Endothelial cell (in vitro differentiated cells): ENCODE measurements at places on chromosomes 7 and 10.

- DNase-seq, result no peak
These were observed 15.1 kb downstream of the FBXL13 start for GRCh38 chr7:103059471-103059870.

DNA sequence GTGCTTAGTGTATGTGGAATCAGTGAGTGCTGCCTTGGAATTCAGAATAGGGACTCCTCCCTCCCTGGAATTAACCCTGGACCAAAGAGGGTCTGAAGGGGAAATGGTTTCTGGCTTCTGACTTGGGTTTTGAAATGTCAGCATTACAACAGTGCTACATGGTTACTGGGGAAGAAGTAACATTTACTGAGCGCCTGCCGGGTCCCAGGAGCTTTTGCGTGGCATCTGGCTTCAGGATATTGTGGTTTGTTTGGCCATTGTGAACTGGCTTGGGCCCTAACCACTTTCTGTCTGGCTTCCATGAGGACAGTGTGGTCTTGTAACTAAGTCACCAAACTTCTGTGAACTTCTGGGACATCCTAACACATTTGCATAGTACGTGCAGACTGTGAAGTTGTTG is 21.3 kb downstream of the TSPAN15 start:
- no peak for DNase-seq

GRCh38 chr7:133436014-133436428 is 183.1 kb downstream of the EXOC4 start:
- DNase-seq, result no peak

DNA sequence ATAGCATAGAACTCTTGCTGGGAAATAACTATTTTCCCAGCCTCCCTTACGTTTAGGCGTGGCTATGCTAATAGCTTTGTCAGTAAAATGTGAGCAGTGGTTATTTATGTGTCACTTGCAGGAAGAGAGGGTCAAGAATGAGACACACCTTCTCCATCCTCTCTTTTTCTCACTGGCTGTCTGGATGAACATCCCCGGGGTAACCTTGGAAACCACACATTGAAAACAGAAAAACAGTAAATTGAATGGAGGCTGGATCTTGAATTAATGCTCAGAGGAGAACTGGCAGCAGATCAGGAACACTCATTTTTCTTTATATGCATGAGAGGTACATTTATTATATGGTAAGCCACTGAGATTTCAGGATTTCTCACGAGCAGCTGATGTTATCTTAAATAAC is 127.6 kb downstream of the DNAJB9 start:
- no peak for DNase-seq

DNA sequence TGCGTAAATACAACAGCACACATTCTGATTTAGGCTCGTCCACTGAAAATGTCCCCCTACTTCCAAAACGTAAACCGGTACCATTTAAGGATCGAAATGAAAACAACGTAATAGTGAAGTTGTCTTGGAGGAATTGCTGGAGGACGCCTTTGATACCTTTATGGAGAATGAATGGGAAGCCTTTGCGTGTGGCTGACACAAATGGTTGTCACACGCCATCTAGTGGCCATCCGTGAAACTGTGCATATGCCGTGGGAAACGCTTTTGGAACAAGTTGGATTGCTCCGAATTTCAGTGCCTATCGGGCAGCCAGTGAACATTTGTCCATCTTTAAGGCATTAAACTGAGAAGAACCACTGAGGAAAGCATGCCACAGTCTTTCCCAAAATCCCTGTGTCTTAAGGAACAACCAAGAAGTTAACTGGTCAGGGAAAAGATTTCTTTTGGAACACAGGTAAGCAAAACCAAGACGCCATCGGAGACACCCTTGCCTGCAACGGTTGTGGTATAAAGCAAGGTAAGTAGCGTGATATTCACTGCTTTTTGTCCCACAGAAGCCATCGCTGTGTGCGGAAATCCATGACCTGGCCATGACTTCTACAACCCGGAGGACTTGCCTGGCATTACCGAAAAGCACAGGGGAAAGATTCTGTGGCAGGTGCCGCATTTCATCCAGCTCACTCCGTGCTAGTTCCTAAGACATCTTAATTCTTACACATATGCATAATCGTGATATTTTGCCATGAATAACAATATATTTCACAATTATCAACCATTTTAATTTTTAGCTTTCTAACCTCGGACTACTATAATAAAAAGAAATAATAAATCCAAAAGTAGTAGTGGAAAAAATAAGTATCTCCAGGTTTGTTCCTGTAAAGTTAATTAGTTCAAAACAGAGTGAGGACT is 100.6 kb downstream of the FAM204A start:
- peak; percentile 80 for DNase-seq

DNA sequence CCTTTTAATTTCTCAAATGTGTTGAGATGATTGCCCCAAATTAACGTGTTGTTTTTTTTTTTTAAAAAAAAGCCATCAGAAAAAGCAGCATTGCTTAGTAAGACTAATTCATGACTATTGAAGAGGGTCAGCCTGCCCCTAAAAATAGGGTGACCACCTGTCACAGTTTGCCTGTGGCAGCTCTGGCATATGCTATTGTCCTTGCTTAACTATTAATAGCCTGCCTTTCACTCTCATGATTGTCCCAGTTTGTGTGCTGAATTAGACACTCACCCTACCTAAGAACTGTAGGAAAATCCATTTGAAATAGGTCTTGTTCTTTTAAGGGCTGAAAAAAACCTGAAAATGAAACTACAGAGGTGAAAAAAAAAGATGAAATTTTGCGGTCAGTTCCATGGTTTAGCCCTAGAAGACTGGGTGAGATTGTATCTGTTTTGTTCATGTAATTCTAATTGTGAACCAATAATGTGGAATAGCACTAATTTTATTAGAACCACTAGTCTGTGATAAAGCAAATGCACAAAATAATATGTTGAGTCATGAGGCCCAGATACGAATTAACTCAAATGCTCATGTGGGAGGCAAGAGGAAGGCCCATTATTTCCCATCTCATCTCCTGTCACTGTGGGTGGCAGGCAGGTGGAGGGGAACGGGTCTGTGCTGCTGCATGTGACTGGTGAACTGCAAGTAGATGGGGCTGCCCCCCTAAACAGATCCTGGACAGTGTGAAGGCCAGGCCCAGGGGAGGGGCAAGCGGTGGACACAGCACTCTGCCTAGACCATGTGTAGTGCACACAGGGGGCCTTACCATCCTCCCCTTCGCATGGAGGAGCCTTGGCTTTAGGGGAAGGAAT is 265.4 kb upstream of the NFE2L3 start:
- no peak for DNase-seq

- DNase-seq, result no peak
These were observed 110.6 kb downstream of the EMX2 start for GRCh38 chr10:117653170-117653515.

DNA sequence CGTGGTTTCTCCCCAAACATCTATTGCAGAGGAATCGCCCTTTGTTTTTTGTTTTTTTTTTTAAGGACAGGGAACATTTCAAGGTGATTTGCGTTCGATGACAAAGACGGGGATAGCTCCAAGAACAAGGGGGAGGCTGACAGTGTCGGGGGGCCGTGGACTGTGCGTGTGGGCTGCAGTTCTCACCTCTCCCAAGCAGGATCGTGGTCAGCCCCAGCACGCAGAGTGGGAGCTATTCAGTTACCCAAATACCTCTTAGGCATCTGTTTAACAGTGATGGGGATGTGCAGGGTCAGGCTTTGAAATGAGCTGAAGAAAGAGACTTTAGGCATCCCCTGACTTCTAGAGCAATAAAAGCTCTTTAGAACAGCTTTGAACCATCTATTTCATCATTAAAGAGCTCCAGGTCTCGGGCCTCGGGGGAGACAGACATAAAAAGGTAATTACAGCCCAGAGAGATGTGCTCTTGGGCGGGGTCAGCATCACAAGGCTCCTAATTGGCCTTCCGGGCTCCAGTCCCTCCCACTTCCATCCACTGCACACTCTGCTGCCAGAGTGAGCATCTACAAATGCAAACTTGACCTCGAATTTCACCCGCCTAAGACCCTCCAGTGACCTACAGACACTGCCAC is 97.3 kb downstream of the MYL10 start:
- no peak for DNase-seq

DNA sequence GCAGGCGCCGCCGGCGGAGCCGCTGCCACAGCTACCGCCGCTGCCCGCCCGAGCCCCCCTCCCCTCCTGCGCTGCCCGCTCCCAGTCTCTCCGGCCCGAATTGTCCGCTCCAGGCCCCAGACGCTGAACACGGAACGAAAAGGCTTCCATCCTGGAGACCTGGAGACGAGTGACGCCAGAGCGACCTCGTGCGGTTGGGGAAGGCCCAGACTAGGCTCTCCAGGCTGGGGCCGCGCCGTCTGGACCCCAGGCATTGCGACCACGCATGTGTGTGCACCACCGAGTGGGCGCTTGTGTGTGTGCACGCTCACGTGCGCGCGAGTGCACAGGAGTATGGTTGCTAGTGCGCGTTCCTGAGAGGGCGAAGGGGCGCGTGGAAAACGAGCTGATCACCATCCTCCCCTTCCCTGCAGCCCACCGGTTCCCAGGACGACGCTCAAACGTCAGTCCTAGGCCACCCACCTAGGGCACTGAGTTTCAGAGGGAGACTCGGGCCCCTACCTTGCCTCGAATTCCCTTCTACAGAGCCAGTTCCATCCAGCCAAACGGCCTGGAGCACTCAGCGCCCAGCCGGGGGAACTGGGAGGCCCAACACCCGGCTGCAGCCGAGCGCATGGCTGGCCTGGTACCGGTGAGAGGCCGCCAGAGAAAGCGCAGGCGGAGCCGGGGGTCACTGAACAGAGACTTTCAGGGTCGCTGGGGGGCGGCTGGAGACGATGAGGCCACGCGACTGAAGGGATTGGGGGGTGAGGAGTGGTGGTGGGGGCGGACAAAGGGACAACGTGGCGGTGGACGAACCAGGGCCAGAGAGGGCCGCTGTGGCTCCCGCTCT is 11.6 kb downstream of the LBX1 start:
- DNase-seq, result peak; percentile 83

- no peak for DNase-seq
These were observed 175.4 kb downstream of the MGMT start for GRCh38 chr10:129642427-129642826.

GRCh38 chr10:71840958-71841335 is 10.1 kb downstream of the PSAP start:
- no peak for DNase-seq

DNA sequence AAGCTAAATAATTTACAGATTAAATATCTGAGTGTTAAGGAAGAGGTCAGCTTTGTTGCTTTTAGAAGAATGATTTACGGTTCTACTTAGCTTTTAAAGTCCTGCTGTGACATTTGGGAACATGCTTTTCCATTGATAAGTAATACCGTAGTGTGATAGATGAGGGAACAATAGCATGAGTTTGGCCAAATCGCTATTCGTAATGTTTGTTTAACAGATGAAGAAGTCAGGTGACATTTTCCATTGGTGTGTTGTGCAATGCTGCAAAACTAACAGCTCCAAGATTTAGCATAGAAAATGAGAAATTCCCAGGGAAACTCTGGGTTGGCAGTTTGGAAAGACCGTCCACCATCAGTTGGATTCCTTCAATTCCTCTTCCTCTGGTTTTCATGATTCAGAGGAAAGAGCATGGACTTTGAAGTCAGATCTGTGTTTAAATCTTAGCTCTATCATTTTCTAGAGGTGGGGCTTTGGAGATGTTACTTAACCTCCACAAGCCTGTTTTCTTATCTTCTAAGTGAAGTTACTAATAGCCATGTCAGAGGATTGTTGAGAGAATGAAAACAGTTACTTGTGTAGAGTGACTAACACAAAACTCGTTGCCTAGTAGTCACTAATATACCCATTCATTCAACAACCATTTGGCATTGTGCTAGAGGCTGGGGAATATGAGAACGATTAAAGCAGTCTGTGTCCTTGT is 140.4 kb upstream of the BMPER start:
- no peak for DNase-seq

DNA sequence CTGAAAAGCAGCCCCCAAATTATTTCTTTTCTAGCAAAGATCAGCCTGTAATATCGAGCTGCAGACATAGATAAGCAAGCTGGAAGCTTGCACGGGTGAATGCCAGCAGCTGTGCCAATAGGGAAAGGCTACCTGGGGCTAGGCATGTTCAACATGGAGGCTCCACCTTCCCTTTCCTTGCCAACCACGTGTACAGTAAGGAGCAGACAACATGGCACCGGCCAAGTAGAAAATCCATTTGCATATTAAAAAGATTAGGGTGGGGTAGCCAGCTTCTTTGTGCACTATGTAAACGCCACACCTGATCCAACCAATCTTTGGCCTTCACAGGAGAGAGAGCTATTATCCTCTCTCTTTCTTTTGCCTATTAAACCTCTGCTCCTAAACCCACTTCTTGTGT is 56.7 kb upstream of the SEPHS1 start:
- no peak for DNase-seq

DNA sequence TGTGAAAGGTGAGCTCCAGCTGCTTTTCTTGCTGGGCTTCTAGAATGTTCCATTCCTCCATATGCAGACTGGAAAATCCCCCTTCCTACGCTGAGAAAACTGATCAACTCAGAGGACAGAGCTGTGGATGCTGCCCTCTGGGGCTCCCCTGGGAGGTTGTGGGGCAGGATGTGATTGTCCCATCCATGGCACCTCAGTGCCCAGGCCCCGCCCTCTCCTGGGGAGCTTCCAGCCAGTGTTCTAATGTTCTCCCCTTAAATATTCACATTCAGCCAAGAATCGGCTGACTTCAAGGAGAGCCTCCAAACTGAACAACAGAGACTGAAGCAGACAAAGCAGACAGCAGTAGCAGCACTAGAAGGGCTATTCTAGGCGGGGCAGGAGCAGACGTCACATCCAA is 55.0 kb downstream of the RAMP3 start:
- DNase-seq, result no peak

GRCh38 chr10:45001381-45002148 is 842 bp downstream of the ZNF22 start:
- DNase-seq, result peak; percentile 57

- DNase-seq, result no peak
These were observed 1.0 kb upstream of the CHN2 start for GRCh38 chr7:29193316-29194205.

DNA sequence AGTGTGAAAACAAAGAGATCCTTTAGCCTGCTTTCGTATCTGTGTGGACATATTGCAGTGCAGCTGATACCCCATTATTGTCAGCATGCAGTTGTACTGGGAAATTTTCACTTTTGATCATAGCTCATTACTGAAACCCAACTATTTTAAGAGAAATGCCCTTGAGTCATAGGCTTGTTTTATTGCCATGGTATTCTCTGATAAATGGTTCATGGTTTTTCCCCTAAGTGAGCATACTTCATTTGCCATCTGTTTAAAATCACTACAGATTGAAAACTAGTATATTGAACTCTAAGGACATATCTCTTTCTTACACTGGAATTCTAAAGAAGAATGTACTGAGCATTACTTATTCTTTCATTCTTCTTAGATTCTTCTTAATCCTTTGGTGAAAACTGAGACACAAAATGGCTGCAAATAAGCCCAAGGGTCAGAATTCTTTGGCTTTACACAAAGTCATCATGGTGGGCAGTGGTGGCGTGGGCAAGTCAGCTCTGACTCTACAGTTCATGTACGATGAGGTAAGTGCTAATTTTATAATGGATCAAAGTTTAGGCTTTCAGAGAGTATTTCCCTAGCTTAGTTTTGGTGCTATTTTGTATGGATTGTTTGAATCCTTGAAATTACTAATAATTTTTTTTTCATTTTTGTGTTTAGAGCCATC is 63.0 kb downstream of the RALA start:
- no peak for DNase-seq

GRCh38 chr7:38025815-38026214 is 105.4 kb downstream of the EPDR1 start:
- DNase-seq, result no peak
